ENCODE measurements at places on chromosomes 12 and 14. TPM values are rescaled to one million over a fixed set of nuclear protein-coding genes. Genes with fewer than 3 reads are reported as not detected.

ALKBH1 gene
- total RNA-seq, result 14.8 TPM

CSRP2 gene
- total RNA-seq, result not detected

ERO1A gene
- 198 TPM for total RNA-seq

KNTC1 gene
- total RNA-seq, result 147 TPM

PMCH gene
- not detected for total RNA-seq

DAO gene
- total RNA-seq, result not detected

TMEM132C gene
- total RNA-seq, result not detected

NKX2-1 gene
- total RNA-seq, result not detected

PWP1 gene
- 44.6 TPM for total RNA-seq

PTPRQ gene
- total RNA-seq, result not detected

KIF21A gene
- total RNA-seq, result 19.5 TPM

YLPM1 gene
- total RNA-seq, result 58.4 TPM

ADAMTS20 gene
- total RNA-seq, result not detected

NCAPD2 gene
- 195 TPM for total RNA-seq

SLC10A1 gene
- total RNA-seq, result not detected
